ENCODE measurements at places on chromosomes 5 and 9. TPM values are rescaled to one million over a fixed set of nuclear protein-coding genes. Genes with fewer than 3 reads are reported as not detected.
A peak's percentile ranks its signal among the peaks of the same experiment; 100 is the strongest.

- ATAC-seq = peak; percentile 38
These were observed 691 bp downstream of the FCHO2 start for GRCh38 chr5:72956324-72957140.

PCDHB12 gene
- 8.5 TPM for total RNA-seq

GRCh38 chr5:14218897-14219573 lies 75.9 kb downstream of the TRIO start:
- no peak for ATAC-seq

PLCXD3 gene
- 1.3 TPM for total RNA-seq

GRCh38 chr5:130198927-130199326 lies 294.7 kb downstream of the CHSY3 start:
- ATAC-seq = peak; percentile 81

MAN2A1 gene
- total RNA-seq = 17.3 TPM

GRCh38 chr5:131323378-131323777 lies 59.5 kb downstream of the CDC42SE2 start:
- ATAC-seq = no peak

INSL6 gene
- 0.83 TPM for total RNA-seq

GRCh38 chr9:76713381-76713780 lies 50.9 kb upstream of the PCA3 start:
- ATAC-seq = no peak

GRCh38 chr9:129072171-129072570 lies 8.7 kb upstream of the DOLPP1 start:
- no peak for ATAC-seq

- ATAC-seq = no peak
These were observed 10.4 kb upstream of the GLIPR2 start for GRCh38 chr9:36126016-36126730.

DNA sequence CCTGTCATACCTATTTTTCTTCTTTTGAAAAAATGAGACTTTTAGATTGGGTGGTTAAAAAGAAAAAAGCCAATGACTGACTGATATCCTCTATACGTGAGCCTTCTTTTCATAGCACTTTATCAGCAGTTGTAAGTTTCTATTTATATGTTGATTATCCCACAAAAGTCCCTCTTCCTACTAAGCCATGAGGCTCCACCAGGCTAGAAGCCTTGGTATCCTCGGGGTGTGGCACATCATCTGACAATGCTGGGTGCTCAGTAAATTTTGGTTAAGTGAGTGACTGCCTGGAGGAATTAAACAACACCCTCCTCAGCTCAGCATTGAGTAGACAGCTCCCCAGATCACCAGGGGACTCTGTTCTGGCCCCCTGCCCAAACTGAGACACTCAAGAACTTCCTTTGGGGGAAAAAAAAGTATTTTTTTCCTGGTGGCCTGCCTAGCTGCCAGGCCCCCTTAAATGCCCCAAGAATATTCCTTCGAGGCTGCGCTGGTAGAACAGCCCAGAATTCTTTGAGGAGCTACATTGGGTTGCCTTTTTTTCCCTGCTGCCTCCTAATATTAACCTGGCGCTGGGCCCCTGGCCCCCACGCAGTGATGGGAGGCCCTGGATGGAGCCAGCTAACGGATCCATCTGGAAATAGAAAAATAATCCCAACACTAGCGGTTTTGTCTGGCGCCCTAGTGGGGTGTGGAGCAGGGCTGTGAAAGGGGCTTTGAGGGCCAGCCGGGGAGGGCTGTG lies 23.4 kb upstream of the COL27A1 start:
- ATAC-seq = no peak

DNA sequence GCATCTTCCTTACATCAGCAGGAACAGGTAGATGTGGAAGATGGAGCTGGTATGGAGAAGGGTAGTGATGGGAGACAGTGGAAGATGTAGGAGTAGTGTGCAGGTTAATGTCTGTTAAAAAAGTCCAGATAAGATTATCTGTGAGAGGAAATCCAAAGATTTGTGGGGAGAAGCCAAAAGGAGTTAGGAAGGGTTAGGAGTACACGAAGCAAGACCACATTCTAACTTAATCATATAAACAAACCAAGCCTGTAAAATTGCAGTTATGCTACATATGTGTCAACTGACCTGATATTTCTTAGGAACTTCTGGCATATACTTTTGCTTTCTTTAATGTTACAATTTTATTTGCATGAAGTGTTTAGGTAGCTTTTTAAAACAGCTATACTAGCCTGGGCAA lies 142.1 kb upstream of the DMRT1 start:
- ATAC-seq = no peak

ABLIM3 gene
- total RNA-seq = 0.18 TPM

PLAC8L1 gene
- total RNA-seq = 1.3 TPM

GRCh38 chr5:97980291-97980690 lies 793.2 kb upstream of the RGMB start:
- no peak for ATAC-seq

DNA sequence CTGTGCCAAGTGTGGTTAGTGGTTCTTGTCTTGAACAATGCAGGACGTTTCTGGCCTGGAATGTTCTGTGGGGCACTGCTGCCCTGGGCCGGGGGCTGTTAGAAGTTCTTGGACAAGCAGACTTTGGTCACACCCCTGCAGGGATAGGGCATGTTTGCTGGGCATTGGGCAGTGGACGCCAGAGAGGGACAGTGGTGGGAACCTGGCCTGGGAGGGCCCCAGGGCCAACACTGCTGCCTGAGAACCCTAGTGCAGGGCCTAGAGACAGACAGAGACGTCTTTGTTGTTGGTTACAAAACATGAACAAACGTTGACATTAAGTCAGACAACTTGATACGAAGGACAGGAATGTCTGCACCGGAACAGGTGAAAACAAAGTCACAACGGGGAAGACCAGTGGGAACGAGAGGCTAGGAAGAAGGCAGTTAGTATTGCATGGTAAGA lies 57.0 kb downstream of the WNK2 start:
- no peak for ATAC-seq

- ATAC-seq = no peak
These were observed 119.5 kb downstream of the TRPM3 start for GRCh38 chr9:71001780-71002386.
